ENCODE measurements at places on chromosomes 3 and 15.

GRCh38 chr15:63830113-63830512, 3.6 kb downstream of the HERC1 start:
- DNase-seq: no peak

GRCh38 chr3:146830231-146830630, 225.1 kb upstream of the PLSCR5 start:
- no peak for DNase-seq

GRCh38 chr3:187685948-187686347, 15.8 kb upstream of the SST start:
- no peak for DNase-seq

GRCh38 chr3:49644684-49645083, 29.5 kb upstream of the APEH start:
- DNase-seq: no peak

- DNase-seq: no peak
Measured at GRCh38 chr3:36763850-36764703, at the start of gene DCLK3. Gene DCLK3 (minus strand): TSS chr3:36764553. CDS start chr3:36764263, 290 bp downstream.

- no peak for DNase-seq
Measured at GRCh38 chr3:153163756-153164550, 1.9 kb downstream of the RAP2B start.

DNA sequence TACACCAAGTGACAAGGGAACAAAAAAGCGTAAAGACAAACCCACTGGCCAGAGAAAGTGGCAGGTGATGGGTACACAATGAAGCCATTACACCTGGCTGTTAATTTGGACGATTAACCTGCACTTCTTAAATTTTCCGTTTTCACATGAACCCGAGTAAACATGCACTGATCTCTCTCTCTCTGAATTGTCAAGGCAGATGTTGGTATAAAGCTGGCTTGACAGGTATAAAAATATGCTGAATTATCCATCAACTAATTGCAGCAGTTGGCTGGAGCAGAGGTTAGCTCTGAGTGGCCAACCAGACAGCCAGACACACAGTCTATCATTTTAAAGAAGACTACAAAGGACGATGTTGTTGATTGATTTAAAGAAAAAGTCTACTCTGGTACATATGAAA, 561.7 kb upstream of the ALCAM start:
- DNase-seq: no peak

GRCh38 chr3:29693863-29694262, 413.0 kb downstream of the RBMS3 start:
- DNase-seq: no peak

- no peak for DNase-seq
Measured at GRCh38 chr15:98324341-98324970, 323.9 kb upstream of the IGF1R start.

DNA sequence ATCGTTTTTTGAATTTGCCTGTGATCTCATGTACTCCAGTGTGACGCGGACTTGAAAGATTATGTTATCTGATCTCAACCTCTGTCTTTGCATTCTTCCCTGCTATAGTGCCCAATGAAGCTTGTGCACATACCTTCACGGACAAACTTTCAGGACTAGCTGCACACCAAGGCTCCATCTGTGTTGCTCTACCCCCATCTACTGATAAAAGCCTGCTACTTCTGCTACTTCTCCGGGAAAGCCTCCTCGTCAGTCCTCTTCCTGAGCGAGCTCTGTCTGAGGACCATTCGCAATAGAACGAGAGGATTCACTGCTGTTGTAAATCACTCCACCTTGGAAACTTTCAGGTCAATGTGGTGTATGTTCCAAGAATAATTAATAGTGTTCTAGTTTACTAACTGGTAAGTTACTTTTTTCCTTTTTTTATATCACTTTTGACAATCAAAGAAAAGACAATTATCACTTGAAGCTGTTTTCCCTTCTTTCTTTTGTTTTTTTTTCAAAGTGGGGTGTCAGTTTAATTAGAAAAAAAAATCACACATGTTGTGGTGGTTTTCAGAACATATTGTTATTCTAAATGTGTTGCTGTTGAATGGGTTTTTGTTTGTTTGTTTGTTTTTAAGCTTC, 217.6 kb downstream of the ARRDC4 start:
- DNase-seq: no peak

GRCh38 chr3:56467108-56467507, 1.2 kb downstream of the ERC2 start:
- DNase-seq: no peak

DNA sequence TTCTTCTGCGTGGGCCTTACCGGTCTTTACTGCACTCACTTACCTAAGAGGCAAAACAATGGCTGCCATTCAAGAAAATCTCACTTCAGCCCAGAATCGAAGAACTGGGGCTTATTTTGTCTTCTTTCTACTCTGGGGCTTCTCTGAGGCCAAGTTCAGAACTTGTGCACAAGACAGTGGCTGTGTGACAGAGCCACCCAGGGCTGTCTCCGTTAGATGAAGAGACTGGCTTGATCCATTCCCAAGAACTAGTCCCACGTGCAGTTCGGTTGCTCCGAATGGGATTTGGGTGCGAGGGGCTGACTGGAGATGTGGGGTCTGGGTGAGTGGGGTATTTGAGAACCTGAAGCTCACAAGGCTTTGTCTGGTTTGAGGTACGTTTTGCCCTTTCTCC, 795 bp upstream of the TCF12 start:
- DNase-seq: no peak

DNA sequence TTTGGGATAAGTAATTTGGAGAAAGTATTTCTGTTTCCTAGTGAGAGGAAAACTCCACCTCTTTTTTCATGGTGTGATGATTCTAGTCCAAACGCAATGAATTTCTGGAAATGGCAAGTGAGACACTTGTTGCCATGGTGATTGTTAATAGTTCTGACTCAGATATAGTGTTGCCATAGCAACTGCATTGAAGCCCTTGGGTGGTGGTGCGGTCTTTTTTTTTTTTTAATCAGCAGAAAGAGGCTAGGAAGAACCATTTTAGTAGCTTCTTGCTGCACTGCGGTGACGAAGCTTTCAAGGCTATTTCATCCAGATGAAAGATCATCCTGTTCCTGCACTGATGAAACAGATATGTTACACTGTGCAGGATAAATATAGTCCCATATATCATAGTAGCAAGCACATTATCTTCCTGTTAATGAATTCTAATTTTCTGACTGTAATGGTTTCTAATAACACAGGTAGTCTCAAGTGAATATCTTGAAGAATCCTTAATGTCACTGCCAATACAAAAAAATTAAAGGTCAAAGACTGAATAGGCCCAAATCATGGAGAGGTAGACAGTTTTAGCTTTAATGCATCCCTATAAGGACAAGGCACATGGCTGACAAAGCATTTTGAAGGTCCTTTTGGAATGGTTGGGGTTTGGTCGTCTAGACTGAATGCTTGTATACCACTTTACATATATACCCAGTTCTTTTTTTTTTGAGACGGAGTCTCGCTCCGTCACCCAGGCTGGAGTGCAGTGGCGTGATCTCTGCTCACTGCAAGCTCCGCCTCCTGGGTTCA, 125.1 kb upstream of the ZBTB20 start:
- no peak for DNase-seq

- DNase-seq: no peak
Measured at GRCh38 chr15:42693496-42693895, 43.4 kb downstream of the CDAN1 start.

GRCh38 chr3:12194209-12194608, 35.5 kb upstream of the TIMP4 start:
- DNase-seq: no peak

GRCh38 chr15:28904541-28905315, 19.0 kb downstream of the APBA2 start:
- DNase-seq: no peak

- no peak for DNase-seq
Measured at GRCh38 chr15:40785814-40786213, 16.0 kb downstream of the C15orf62 start.

Data from activated CD8-positive, alpha-beta memory T cell treated with anti-CD3 and anti-CD28 coated beads, Interleukin-2, amount 50 U/mL, for 4 hours (primary cell).